ENCODE measurements at places on chromosomes 6 and 20.

DNA sequence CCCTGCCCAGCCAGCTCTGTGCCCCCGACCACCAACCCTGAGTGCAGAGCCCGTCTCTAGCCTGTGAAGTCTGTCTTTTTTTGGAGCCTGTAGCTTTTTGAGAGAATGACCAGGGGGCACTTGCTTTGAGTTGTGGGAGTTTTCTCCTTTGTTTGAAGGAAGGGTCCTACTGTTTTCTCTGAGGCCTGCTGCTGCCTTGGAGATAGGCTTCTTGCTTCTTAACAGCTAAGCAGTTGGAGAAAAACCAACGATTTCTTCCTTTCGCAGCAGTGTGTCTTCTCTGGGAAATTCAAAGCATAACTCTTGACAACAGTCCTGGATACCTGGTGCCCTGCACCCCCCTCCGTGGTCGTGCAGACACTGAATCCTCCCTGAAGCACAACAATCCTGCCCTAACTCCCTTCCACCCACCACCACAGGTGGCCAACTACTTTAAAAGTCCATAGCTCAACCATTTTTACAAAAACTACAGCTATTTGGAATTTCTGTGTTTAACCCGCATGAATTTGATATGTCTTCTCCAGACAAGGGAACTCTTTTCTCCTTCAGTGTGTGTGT, 61.0 kb downstream of the FAM50B start:
- DNase-seq = peak; percentile 24

- DNase-seq = no peak
These were observed 204.0 kb upstream of the PLN start for GRCh38 chr6:118344014-118344670.

DNA sequence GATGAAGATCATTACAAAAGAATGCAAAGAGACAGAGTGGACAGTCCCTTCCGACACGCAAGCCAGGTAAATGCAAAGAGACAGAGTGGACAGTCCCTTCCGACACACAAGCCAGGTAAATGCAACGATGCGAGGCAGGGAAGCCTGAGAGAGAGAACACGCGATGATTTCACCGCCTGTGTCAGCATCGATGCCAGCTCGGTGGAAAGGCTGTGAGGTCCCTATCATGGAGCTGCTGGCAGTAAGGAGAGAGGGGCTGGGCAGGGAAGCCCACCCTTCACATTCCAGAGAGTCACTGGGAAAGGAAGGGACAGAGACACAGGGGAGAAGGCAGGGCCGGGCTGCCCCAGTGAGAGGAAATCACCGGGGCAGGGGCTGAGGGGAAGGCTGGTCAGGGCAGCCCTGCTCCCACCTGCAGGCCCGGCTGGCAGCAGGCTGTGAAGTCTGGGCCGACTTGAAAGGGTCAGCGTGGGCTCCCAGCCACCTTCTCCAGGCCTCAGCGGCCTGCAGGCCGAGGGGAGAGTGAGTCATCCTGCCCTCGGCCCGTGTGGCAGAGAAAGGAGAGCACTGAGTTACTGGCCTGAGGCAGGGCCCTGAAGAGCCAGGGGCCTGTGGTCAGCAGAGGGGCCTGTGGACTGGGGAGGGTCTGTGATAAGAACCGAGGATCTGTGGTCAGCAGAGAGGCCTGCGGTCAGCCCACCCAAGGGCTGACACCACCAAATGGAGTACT, 80.4 kb downstream of the DACT2 start:
- DNase-seq = no peak

- no peak for DNase-seq
These were observed 80.3 kb downstream of the JARID2 start for GRCh38 chr6:15326067-15326614.

DNA sequence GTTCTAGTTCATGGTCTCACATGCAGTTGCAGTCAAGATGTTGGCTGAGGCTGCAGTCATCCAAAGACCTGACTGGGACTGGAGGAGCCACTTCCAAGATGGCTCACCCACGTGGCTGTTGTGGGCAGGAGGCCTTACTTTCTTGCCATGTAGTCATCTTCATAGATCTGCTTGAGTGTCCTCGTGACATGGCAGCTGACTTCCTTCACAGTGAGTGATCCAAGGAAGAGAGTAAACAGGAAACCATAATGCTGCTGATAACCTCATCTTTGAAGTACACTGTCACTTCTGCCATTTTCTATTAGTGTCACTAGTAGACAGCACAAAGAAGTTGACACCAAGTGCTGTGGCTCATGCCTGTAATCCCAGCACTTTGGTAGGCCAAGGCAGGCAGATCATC, 40.1 kb upstream of the AKIRIN2 start:
- DNase-seq = no peak
